Cerebellar cortex (tissue), 1 donor: ENCODE measurements at places on chromosomes 2 and 18.

- DNase-seq = no peak
Measured at GRCh38 chr18:79870301-79871025, 72.7 kb downstream of the KCNG2 start.

DNA sequence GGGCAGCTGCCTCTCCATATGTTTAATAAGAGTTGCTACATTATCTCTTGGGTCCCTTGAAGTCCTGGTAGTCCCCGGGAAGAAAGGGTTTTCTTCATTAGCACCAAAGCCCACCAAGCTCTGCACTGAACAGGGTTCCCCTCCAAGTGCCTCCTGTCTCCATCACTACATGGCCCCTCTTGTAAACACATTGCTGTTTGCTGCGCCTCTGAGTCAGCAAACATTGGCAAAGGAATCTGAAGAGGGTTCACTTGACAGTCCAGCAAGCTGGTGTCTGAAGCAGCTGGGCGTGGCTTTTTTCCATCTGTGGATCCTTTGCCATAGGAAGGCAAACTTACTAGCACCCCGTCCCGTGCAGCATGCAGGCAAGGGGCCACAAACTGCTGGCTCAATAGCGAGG lies 82.8 kb downstream of the TEX51 start:
- DNase-seq = no peak

DNA sequence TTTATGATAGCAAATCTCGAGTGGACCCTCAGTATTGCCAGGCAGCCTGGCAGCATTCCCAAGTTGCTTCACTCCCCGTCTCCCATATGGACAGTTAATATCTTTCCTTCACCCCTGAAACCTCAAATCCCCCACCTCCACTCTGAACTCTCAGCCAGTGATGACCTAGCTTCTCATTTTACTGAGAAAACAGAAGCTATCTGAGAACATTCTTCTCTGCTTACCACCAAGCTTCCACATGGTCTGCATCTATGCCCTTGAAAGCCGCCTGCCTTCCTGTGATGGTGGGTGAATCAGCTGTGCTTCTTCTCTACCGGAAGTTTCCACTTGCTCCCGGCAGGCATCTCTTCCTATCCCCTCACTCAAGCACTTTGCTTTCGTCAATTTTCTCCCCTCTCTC lies 529.2 kb downstream of the EPHA4 start:
- DNase-seq = no peak

- DNase-seq = no peak
Measured at GRCh38 chr2:148391324-148391723, 253.2 kb upstream of the EPC2 start.

DNA sequence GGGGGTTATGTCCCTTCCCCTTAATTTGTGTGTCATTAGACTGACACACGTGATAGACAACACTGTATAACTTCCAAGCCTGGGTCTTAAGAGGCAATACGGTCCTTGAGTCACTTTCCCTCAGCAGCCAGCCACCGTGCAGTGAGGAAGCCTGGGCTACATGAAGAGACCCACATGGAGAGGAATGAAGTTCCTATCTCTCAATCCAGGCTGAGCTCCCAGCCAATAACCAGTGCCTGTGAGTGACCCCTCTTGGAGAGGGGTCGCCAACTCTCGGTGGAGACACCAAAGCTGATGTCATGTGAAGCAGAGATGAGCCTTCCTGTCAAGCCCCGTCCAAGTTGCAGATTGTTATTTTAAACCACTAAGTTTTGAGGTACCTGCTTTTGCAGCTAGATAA lies 5.7 kb upstream of the WDSUB1 start:
- DNase-seq = no peak

GRCh38 chr2:69416147-69416546 lies 21.1 kb downstream of the NFU1 start:
- DNase-seq = no peak

DNA sequence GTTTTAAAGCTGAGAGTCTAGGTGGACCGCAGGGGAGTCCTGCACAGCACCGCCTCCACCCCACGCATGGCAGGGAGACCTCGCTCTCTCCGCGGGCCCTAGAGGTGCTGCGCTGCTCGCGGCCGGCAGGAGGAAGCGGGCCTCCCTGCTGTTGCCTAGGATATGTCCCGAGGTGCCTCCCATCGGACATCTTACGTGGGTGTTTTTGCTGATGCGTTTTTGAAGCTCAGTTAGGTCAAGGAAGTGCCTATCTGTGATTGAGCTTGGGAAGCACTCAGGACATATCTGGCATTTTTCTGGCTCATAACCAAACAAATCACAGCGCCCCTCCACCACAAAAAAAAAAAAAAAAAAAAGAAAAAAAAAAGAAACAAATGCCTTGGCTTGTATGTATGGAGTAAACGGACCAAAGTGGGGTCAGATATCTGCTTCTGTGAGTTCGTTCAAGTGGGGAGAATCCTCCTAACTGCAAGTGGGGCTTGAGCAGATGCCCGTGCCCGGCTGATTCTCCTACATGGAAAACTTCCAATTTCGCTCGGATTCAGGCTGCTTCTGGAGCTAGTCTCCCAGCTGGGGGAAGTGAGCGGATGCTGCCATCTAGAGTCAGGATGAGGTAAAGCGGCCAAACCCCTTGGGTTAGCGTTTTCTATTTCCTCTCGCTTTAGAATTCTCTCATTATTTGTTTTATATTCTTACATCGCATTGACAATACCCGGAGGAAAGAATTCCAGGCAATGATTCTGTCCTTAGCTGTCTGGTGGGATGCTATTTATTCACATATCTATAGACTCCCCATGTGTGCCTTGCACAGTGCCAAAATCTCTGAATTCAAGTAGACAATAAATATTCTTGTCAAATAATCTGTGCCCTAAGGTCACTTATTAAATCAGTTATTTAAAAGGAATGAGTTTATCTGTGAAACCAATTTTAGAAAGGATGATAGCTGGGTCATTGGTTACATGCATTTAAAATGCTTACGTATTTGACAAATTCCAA lies 95.3 kb downstream of the CD8B2 start:
- peak; percentile 90 for DNase-seq

DNA sequence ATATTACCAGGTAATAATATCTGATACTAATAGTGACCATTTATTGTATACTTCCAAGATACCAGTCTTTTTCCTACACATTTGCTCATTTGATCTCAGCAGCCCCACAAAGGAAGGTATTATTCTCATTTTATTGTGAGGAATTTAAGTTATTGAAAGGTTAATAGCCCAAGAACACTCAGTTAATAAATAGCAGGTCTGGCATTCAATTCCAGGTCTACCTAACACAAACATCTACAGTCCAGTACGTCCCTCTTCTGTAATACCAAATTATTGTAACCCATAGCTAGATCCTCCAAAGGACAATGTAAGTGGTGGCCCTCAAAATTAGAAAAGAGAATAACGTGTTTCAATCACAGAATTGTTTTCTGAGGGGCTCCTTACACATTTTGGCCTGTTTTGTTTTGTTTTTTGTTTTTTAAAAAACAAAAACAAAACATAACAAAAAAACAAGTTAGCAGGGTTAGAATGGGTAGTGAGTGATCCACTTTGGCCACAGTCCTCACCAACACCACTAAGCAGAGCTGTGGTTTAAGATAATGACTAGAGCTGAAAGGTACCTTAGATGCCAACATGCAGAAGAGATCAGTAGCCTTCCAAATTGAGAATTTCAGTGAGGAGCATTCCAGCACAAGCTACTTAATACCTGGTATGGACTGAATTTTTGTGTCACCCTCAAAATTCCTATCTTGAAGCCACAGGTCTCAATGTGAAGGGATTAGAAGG lies 137.5 kb downstream of the DYM start:
- no peak for DNase-seq

DNA sequence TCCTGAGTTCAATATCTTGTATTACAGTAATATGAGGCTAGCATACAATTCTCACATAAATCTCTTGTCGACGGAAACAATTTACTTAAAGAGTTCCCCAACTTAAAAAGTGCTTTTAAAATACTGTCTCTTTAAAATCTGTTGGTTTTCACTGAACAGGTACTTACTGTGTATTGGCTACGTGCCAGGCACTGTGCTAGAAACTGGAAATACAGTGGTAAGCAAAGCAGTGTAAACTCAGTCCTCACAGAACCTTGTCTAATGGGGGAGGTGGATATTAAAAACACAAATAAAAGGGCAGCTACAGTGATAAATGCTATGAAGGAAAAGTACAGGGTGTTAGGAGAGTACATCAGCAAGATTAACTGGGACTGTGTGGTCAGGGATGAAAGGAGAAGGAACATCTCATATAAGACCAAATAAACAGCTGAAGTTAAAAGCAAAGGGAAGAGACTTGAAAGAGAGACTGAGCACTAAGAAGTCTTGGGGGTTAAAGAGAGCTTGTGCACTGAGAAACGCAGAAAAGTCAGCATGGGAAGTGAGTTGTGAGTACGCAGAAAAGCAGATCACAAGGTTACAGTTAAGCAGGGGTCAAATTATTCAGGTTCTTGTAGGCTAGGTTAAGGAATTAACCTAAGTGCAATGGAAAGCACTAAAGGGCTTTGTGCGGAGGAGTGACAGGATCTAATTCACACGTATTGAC lies 52.5 kb downstream of the USP40 start:
- DNase-seq = peak; percentile 2

DNA sequence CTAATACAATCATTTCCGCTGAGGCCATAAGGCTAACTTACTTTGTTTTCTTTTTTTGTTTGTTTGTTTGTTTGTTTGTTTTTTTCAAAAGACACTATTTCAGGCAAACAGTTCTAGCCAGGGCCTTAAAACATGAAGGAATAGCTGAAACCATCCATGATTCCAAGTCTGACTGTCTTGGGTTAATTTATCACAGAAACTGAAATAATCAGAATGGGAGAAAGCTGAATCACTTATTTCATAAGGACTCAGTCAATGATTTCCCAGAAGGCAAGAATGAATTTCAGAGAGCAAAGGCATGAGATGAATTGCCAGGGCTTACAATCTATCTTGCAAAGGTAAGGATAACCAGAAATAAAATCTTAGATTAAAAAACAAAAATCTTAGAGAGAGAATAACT lies 1315.1 kb downstream of the SUCLG1 start:
- no peak for DNase-seq

DNA sequence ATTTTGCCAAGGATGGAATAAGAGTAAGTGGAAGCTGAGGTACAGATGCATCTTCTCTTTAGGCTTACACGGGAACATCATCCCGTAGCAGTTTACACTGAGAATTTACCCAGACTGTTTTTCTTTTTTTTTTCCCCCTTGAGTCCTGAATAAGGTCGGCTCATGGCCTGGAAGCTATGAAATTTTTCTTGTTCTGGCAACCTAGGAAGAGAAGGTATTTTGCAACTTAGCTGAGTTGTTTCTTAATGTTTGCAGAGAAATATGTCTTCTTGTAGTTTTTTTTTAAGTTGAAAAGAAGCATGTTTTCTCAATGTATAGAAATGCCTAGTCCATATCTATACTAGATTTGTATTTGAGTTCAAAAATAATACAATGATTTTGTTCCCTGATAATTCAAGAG lies 712.5 kb downstream of the TDRD15 start:
- no peak for DNase-seq

- DNase-seq = no peak
Measured at GRCh38 chr2:109497463-109497862, 116.3 kb downstream of the SEPTIN10 start.

- no peak for DNase-seq
Measured at GRCh38 chr18:36303211-36303844, 5.8 kb downstream of the FHOD3 start.

DNA sequence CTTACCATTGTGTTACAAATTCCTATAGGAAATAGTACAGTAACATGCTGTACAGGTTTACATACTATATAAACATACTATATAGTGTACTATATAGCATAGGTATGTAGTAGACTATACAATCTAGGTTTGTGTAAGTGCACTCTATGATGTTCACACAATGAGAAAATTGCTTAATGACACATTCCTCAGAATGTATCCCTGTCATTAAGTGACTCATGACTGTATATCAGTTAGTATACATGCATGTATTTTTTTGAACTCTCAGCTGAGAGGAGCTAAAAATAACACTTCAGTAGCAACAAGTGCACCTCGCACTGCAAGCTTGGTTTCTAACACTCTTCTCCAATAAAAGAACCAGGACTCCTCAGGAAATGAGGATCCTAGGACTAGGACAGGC lies 19.5 kb upstream of the ASXL3 start:
- DNase-seq = no peak

GRCh38 chr2:45255563-45255962 lies 246.3 kb upstream of the SIX2 start:
- no peak for DNase-seq

GRCh38 chr18:54879691-54880090 lies 51.4 kb downstream of the RAB27B start:
- no peak for DNase-seq

- no peak for DNase-seq
Measured at GRCh38 chr2:220394433-220394832, 767.0 kb downstream of the SLC4A3 start.

DNA sequence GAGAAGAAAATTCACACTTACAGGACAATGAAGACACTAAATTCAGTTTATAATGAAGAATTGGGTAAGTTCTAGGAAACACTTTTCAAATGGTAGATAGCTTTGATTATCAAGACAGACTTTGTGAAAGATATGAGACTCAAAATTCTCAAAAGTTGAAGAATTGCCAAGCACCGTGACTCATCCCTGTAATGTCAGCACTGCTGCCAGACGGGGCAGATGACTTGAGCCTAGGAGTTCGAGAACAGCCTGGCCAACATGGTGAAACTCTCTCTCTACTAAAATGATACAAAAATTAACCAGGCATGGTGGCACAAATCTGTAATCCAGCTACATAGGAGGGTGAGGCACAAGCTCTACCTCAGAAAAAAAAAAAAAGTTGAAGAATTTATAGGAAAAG lies 1820.1 kb upstream of the LRRTM1 start:
- no peak for DNase-seq

GRCh38 chr2:18626256-18626668 lies 36.9 kb upstream of the NT5C1B start:
- DNase-seq = no peak

GRCh38 chr18:78297048-78297447 lies 682.6 kb upstream of the SALL3 start:
- no peak for DNase-seq

GRCh38 chr2:98704499-98705332 lies 26.2 kb downstream of the MGAT4A start:
- DNase-seq = no peak

DNA sequence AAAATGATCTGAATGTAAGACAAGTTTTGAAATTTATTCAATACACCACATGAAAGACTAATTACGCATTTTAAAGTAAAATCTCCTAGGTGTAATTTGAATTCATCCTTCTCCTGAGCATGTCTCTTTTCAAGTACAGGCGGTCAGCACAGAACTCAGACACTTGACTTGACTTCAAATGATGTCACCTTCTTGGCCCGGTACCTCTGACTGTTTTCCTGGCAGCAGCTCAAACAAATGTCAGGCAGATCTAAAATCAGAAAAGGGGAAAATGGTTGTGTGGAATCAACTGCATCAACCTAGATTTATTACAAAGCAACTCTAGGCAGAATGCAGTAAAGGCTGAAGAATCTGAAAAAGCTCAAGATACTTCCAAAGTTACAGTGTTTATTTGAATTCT lies 11.4 kb upstream of the PROKR1 start:
- peak; percentile 0 for DNase-seq
